H9 (cell line): ENCODE measurements at places on chromosomes 13 and 19. TPM values are rescaled to one million over a fixed set of nuclear protein-coding genes. Genes with fewer than 3 reads are reported as not detected.

GRCh38 chr13:109376936-109377335, 409.4 kb downstream of the IRS2 start:
- DNase-seq = no peak

DNA sequence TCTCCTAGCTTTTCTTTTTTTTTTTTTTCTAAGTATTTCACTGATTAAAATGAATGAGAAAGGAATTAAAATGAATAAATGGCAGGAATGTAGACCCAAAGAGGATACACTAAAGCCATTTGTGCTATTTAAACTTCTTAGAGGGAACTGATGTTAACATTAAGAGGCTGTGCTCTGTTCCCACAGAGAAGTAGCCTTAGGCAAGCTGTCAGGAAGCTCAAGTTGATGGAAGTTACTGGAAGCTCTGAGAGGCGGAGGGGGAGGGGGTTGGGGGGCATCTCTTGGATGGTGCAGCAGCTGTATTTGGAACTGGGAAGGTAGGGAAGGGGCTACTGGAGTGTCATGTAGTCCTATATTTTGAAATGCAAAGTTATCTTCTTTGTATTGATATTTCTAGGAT, 168.2 kb downstream of the DNAJC15 start:
- no peak for DNase-seq

GRCh38 chr13:30916991-30917390, 10.9 kb downstream of the MEDAG start:
- DNase-seq = no peak

GRCh38 chr13:95530178-95530577, 22.3 kb upstream of the CLDN10 start:
- DNase-seq = no peak

Gene MYO1F
- 1.0 and 1.2 TPM in 2 replicates for total RNA-seq
